ENCODE measurements at places on chromosomes 7 and 10. TPM values are rescaled to one million over a fixed set of nuclear protein-coding genes. Genes with fewer than 3 reads are reported as not detected.

FGF8 gene
- 0.49 TPM for total RNA-seq

CPN1 gene
- total RNA-seq = not detected

BTBD16 gene
- not detected for total RNA-seq

DBF4 gene
- total RNA-seq = 65.4 TPM
